ENCODE measurements at places on chromosomes 12 and 14.

GRCh38 chr12:124422570-124423523, 128.0 kb downstream of the RFLNA start:
- no peak for DNase-seq

DNA sequence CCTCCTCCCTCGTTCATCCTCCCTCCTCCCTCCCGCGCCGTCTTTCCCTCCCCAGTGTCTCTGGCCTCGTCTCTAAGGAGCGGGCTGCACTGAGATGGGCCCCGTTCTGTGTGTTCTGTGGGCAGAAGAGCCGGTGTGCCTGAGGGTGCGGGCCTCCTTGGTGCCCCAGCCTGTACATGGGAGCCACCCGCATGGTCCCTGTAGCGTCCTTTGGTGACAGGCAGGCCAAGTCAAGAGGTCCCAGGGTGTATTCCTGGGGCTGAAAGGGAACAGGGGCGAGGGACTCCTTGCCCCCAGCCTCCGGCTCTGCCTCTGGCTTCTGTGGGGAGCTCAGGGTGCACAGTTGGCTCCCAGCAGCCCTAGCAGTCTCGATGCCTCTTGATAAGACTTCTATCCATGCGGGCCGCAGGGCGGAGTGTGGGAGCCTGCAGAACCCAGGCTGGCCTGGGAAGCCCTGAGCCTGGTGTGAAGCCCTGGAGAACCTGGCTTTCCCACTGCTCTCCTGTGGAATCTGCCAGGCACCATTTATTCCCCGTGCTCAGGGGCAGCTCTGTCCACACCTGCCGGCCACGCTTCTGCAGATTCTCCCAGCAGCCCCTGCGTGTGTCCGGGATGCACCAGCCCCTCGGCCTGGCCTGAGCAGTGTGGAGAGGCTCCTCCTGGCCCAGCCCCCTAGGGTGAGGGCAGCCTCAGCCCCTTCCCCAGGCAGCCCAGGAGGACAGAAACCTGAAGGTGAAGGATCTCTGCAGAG, 181.3 kb downstream of the KIF26A start:
- DNase-seq: no peak

DNA sequence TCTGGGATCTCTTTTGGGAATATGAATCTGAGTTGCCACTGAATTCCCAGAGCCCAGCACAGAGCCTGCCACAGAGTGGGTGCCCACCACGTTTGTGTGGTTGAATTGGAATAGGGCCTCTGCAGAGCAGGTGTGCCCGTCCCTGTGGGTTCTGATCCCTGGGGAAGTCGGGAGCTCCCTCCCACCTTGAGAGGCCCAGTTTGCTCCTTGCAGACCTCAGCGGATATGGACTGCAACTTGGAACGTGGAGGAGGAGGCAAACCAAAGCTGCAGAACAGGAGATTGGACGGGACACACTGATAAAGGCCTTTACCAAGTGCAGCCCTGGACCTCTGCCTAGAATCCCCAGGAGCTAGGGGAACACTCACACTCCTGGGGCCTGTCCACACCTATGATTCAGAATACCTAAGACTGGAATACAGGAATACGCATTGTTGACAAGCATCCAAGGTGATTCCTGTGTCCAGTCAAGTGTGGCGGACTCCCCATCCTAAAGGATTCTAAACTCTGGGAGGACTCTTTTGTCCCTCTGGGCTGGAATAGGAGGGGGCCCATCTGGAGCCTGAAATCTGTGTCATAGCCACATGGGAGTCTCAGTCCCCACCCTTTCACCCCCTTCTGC, 2.4 kb downstream of the KRT76 start:
- no peak for DNase-seq

GRCh38 chr12:108295641-108296040, 43.5 kb downstream of the CMKLR1 start:
- DNase-seq: no peak

DNA sequence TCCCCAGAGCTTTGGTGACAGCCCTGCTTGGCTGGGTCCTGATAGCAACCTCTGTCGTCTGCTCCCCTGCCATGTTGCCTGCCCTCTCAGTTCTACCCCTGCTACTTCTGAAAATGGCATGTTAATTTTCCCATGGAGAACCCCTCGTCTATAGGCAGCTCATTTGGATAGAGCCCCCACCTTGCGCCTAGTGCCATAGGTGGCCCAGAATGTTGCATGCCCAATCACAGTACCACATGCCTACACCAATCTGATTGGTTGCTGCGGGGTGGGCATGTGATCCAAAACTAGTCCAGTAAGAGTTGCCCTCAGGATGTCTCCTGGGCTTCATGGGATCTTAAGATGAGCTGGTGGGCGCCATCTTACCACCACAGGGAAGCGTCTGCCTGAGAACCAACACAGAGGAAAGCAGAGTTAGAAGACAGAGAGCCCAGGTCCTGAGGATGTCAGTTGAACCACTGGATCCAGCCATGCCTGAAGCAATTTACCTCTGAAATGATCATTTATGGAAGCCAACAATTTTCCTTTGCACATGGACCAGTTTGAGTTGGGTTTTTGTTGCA, 85.7 kb downstream of the PAPOLA start:
- DNase-seq: no peak

DNA sequence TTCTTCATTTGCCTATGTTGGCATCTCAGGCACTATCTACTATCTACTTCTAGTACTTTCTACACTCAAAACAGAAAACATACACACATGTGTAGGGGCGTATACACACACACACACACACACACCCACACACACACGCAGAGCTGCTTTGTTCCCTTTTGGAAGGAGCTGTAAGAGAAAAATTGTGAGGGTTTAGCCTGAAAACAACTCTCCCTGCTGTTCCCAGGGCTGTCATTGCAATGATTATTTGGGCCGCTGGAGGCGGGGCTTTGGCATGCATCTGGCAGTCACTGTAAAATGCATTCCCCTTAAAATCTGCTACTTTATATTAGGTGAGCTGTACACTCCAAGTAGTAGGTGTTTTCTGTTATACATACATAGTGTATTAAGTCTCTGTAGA, 29.1 kb upstream of the SLC38A2 start:
- no peak for DNase-seq

DNA sequence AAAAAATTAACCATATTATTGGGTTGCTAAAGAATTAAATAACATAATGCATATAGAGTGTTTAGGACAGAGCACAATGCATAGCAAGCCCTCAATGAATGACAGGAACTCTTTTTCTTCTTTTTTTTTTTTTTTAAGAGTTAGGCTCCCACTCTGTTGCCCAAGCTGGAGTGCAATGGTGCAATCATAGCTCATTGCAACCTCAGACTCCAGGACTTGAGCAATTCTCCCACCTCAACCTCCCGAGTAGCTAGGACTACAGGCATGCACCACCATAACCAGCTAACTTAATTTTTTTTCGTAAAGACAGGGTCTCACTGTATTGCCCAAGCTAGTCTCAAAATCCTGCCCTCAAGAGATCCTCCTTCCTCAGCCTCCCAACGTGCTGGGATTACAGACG, 20.5 kb upstream of the MTERF2 start:
- no peak for DNase-seq

DNA sequence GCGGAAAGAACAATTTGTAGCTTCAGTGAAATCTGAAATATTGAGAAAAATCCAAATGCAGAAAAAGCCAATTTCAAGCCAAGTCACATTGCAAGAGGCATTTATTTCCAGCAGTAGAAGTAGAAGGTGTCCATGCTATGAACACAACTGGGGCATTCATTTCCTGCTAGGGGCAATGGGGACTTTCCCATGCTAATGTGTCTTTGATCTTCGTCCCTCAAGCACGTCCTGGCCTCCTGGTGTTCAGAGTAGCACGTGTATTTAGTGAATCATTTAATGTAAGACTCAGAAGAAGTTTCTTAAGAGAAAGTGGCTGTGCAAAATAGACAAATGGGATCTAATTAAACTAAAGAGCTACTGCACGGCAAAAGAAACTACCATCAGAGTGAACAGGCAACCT, 267.9 kb downstream of the TMEM132C start:
- no peak for DNase-seq

GRCh38 chr12:70756118-70756517, 118.9 kb upstream of the PTPRB start:
- no peak for DNase-seq

DNA sequence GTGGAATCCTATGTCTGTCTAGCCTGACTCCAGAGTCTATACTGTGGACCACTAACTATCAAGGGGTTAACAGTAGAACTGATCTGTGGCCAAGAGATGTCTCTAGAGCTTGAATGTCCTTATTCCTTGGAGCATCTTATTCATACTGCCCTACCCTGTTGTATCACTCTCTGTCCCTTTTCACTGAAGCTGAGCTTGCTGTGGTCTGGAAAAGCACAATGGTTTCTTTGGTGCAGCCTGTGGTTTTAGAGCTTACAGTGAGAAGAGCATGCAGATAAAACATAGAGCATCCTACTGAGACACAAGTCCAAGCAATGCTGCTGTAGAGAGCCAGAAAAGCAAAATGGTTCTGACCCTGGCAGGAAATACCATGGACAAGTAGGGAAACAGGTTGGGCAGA, 367.0 kb upstream of the ATP2B1 start:
- no peak for DNase-seq

DNA sequence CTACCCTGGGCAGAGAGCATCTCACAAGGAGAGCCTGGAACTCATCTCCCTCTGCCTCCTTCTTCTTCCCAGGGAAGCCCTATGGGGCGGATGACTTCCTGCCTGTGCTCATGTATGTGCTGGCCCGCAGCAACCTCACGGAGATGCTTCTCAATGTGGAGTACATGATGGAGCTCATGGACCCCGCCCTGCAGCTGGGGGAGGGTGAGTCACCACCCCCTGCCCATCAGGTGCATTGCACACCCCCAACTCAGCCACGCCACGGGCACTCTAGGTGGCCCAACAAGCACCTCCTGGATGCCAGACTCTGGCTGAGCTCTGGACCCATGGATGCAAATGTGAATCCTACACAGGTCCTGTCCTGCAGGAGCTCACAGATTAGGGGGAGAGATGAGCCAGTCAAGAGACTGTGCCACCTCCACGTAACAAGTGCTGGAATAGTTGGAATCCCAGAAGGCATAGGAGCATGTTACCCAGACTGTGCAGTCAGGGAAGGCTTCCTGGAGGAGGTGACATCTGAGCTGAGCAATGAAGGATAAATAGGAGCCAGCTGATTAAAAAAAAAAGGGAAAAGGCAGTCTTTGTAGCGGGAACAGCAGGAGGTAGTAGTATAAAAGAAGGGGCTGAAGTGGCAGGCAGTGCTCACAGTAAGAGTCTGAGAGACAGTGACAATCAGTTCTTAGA, 71.9 kb downstream of the LGMN start:
- no peak for DNase-seq

DNA sequence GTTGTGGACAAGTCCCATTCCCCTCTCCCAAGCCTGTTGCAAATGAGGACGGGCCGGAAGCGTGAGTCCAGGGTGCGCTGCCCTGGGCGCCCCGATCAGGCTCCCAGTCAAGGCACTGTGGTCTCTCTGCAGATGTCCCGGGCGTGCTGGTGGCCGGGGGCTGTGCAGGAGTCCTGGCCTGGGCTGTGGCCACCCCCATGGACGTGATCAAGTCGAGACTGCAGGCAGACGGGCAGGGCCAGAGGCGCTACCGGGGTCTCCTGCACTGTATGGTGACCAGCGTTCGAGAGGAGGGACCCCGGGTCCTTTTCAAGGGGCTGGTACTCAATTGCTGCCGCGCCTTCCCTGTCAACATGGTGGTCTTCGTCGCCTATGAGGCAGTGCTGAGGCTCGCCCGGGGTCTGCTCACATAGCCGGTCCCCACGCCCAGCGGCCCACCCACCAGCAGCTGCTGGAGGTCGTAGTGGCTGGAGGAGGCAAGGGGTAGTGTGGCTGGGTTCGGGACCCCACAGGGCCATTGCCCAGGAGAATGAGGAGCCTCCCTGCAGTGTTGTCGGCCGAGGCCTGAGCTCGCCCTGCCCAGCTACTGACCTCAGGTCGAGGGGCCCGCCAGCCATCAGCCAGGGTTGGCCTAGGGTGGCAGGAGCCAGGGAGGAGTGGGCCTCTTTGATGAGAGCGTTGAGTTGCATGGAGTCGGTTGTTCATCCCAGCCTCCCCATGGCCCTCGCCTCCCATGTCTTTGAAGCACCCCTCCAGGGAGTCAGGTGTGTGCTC, 6.3 kb downstream of the SLC25A47 start:
- DNase-seq: no peak

DNA sequence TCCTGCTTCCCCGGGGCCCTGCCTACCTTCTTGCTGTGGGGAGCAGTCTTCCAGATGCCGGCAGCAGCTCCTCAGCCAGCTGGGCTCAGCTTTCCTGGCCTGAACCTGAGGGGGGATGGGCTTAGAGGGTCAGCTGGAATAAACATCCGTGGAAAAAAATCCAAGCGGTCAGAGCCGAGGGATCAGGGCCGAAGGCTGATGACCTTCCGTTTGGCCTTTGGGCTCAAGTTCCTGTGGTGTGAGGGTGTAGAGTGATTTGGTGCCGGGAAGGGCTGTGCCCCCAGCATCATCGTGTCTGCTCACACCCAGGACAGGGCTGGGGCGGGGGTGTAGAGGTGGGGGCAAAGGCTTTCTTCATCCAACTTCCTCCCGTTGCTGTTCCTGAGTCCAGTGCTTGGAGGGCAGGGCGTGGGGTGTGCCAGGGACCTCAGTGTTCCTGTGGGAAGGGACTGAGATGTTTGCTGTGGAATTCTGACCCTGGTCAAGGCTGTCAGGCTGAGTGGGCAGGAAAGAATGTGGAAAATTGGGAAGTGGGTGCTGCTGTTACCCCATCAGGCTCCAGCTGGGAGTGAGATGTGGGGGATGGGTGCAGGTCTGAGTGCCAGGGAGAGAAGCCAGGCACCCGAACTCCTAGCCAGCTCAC, 2.6 kb downstream of the SMIM41 start:
- no peak for DNase-seq

GRCh38 chr12:4908684-4909409, 858 bp upstream of the KCNA1 start:
- DNase-seq: no peak

GRCh38 chr14:97233319-97233985, 436.3 kb downstream of the VRK1 start:
- DNase-seq: no peak

- DNase-seq: no peak
These were observed 15.1 kb downstream of the CPNE8 start for GRCh38 chr12:38890102-38890855.

GRCh38 chr12:51548241-51548640, 42.8 kb upstream of the SCN8A start:
- no peak for DNase-seq

- no peak for DNase-seq
These were observed 5.4 kb upstream of the ACVRL1 start for GRCh38 chr12:51901881-51902280.

DNA sequence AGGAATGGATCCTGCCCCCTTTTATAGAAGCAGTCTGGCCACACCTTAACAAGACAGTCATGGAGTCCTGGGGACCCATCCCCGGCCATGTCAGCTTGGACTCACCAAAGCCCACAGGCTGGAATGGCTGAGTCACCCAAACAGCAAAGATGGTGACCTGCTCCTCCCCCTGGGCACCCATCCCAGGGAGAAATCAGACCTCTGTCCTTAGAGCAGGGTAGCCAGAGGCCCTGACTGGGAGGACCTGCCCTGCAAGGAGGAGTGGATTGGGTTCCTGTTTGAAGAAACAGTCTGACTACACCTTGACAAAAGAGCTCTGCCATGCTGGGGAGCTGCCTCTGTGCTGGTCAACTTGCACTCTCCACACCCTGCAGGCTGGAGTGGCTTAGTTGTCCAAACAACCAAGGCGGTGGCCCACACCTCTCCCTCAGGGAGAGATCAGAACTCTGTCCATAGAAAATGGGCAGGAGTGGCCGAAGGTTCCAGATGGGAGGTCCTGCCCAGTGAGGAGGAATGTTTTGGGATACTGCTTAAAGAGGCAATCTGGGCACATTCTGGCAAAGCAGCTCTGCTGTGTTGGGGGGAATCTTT, 16.6 kb downstream of the MGP start:
- DNase-seq: no peak

- no peak for DNase-seq
These were observed 31.6 kb downstream of the NEUROD4 start for GRCh38 chr12:55051197-55051947.

GRCh38 chr14:74176400-74176793, 62.9 kb upstream of the VSX2 start:
- DNase-seq: no peak

Data from stimulated activated CD8-positive, alpha-beta memory T cell treated with anti-CD3 and anti-CD28 coated beads, Interleukin-4, amount 100 ng/mL, for 4 hours (primary cell).